ENCODE measurements at places on chromosomes 6 and 20.

DNA sequence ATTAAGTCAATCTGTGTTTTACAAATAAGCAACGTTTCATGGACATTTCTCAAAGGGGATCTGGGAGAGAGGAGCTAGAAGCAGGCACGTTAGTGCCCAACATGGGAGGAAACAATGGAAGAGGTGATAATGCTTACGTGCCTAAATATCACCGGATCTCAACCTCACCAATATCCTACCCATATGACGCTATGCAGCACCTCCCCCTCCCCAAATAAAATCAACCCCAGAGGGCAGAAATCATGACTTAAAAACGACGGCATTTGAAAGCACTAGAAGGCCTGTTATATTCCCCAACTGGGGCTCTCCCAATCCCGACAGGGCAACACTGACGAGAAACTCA, 425 bp downstream of the HBS1L start:
- no peak for DNase-seq

- no peak for DNase-seq
Measured at GRCh38 chr6:146355521-146356100, 188.0 kb upstream of the RAB32 start.

- DNase-seq, result no peak
Measured at GRCh38 chr6:34928695-34929094, 39.6 kb downstream of the ANKS1A start.

DNA sequence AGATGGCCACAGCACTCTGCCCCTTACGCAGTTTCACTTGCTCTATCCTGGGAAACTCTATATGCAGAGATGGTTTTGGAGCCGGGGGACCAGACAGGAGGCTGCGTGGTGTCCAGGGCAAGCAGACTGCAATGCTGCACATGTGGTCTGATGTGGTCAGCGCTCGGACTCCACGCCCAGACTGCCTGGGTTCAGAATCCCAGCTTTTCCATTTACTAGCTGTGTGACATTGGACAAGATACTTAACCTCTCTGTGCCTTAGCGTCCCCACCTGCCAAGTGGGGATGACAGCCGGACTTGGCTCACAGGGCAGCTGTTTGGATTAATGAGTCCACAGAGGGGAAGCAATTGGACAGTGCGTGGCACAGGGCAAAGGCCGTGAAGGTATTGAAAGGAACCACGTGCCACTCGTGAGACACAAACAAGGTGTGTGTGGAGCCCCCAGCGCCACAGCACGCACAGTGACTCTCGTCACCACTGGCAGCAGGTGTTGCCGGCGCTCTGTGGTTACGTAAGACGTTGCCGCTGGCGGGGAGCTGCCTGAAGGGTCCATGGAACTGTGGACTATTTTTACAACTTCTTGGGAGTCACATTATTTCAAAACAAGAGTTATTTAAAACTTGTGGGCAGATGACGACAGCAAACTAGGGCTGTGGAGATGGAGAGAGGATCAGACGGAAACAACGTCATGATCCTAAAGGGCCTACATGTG, 201.4 kb downstream of the PREX1 start:
- no peak for DNase-seq
